ENCODE measurements at places on chromosomes 11 and 22. TPM values are rescaled to one million over a fixed set of nuclear protein-coding genes. Genes with fewer than 3 reads are reported as not detected.

The IL18 gene
- 0.67 TPM for total RNA-seq

- DNase-seq: no peak
Measured at GRCh38 chr11:1864231-1864630, 11.3 kb downstream of the LSP1 start.

DNA sequence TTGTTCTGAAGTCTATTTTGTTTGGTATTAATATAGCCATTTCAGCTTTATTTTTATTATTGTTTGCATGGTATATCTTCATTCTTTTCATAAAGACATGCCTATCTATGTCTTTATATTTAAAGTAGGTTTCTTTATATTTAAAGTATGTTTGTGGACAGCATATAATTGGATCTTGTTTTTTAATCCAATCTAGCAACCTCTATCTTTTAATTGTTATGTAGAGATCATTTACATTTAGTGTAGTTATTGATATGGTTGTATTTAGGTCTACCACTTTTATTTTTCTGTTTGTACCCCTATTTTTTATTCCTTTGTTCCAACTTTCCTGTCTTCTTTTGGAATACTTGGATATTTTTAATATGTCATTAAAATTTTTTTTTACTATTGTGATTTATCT is 13.8 kb downstream of the TPBGL start:
- no peak for DNase-seq

DNA sequence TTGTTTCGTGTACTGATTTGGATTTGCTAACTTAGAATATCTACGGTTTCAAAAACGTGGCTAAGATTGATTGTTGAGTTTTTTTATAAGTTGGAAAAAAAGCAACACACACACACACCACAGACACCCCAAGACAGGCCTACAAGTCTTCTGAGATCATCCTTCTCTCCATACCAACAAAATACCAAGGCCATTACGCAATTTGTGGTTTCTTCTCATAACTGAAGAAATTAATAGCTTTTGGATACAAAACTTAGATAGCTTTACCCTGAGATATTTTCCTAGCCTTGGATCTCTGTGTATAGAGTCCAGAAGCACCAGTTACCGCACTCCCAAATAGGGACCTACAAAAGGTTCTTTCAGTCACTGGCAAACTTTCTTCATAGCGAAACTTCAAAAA is 113.6 kb downstream of the SIK3 start:
- no peak for DNase-seq

DNA sequence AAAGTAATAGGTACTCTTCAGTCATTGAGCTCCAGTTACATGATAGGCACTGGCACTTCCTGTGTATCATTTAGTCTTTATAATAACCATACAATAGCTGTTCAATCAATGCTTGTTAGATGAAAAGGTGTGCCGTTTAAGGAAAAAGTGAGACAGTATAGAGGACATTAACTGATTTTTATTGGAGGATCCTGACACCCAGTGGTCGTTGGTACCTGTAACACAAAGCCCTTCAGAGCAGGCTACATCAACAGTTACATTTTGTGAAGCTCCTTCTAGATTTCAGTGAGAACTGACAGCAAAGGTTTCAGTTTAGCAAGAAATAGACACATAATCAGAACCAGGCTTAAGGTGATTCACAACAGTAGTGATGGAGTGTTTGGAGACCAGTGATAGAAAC is 44.2 kb downstream of the CCDC81 start:
- DNase-seq: no peak

GRCh38 chr22:33796494-33796893 is 123.8 kb downstream of the LARGE1 start:
- no peak for DNase-seq

The KRTAP5-4 gene
- total RNA-seq: not detected

- no peak for DNase-seq
Measured at GRCh38 chr11:128946648-128947047, 4.0 kb upstream of the TP53AIP1 start.

DNA sequence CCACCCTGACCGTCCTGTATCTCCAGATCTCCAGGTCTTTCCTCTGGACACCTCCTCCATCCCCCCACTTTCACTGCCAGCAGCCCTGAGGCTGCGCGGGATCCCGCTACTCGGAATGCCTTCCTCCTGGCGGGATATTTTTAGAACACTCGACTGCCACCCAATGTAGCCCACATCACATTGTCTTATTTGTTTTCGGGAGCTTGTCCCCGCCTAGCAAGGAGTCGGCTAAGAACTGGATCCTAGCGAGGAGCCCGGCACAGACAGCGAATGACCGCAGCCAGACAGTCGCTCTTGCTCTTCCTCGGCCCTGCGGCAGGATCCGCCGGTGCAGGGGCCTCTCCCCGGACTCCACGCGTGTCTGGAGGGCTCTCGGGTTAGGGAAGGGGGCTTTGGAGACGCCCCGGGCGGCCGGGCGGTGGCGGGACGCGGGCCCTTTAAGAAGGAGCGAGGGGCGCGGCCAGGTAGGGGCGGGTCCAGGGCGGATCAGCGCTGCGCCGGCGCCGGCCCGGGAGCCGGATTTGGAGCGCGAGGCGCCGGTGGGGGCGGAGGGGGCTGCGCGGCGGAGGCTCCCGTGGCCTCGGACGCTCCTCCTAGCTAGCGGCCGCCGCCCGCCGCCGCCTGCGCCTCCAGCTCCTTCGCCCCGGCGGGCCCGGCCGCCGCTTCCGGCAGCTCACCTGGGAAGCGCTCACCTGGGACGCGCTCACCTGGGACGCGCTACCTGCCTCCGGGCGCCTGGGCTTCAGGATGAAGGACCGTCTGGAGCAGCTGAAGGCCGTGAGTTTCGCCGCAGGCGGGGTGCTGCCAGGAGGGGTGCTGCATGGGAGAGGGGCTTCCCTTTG is at the start of gene STX3:
Gene STX3, plus strand, starts transcription at position 518 of the 842 bp plus-strand sequence. Its CDS starts 230 bp downstream, at position 748.
- peak; percentile 74 for DNase-seq

The KCNJ4 gene
- not detected for total RNA-seq

GRCh38 chr11:86695373-86695772 is 23.0 kb upstream of the ME3 start:
- DNase-seq: no peak

DNA sequence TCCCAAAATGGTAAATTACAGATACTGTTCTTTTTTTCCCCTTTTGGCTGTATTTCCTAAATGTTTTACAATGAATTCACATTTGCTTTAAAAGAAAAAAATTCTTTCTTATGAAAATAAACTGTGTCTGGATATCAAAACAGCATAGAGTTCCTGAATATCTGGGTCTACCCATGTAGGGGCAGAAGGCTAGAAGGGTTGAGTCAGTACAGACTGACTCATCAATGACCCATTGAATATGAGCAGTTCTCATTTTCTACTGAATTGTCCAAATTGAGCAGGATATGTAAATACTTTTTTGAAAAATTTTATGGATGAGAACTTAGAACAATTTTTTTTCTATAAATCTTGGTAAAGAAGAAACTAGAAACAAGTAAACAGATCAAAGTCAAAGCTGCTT is 16.3 kb upstream of the C11orf87 start:
- DNase-seq: no peak

The VPREB3 gene
- total RNA-seq: 73.0 TPM

The GRAP2 gene
- total RNA-seq: 13.5 TPM

GRCh38 chr11:46240861-46241260 is 36.6 kb upstream of the CREB3L1 start:
- DNase-seq: no peak

Measured in B cell (primary cell).